ENCODE measurements at places on chromosomes 13 and 19.

DNA sequence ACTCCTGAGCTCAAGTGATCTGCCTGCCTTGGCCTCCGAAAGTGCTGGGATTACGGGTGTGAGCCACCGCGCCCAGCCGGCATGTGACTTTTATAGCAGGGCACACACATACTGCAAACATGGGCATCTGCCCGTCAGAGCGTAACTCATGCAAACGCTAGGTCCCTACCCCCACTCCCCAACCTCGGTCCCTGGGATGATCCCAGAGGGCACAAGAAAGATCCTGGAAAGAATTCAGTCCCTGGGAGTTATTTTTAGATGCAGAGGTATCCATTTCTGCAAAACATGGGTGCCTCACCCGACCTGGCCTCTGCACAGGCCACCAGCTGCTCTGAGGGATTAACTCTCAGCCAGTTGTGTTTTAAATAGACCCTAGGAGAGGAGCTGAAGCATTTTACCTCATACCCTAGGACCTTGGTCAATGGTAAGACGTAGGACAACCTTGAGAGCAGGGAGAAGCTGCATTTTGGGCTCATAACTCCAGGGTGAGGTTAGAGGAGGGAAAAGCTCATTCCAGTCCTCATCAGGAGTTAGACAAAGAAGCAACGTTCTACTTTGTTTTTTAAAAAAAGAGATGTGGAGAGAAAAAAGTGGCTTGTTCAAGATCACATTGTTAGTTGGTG lies 10.8 kb downstream of the TMEM38A start:
- no peak for DNase-seq

DNA sequence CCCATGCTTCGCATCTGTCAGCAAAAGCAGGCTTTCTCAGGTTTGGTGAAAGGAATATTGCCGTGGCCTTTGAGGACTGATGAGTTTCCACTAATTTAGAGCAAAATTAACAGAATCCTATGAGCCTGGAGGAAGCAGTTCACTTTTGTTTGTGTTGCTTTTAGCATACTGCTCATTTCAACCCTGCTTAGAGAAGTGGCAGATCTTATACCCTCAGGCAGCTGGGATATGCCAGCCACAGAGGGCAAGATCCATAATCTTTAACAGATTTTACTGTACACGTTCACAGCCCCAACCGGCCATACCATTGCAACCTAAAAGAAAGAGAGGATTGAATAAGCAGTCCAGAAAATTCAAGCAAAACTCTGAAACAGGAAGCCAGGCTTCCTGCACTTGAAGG lies 60.5 kb downstream of the COL4A2 start:
- no peak for DNase-seq

DNA sequence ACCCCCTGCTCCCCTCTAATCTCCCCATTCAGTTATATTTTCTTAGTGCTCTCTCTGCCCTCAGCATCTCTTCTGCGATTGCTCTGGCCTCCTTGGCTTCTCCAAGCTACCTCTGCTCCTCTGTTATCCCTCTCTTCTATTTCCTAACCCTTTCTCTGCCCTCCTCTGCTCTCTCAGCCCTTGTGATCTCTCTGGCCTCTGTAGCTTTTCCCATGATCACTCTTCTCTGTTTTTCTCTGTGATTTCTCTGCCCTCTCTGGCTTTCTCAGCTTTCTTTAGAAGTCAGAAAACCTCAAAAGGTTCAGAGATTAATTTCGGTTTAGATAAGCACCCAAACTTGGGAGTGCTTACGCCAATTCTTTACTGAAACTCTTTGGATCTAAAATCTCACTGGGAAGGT lies 795.0 kb downstream of the DIAPH3 start:
- DNase-seq = no peak

DNA sequence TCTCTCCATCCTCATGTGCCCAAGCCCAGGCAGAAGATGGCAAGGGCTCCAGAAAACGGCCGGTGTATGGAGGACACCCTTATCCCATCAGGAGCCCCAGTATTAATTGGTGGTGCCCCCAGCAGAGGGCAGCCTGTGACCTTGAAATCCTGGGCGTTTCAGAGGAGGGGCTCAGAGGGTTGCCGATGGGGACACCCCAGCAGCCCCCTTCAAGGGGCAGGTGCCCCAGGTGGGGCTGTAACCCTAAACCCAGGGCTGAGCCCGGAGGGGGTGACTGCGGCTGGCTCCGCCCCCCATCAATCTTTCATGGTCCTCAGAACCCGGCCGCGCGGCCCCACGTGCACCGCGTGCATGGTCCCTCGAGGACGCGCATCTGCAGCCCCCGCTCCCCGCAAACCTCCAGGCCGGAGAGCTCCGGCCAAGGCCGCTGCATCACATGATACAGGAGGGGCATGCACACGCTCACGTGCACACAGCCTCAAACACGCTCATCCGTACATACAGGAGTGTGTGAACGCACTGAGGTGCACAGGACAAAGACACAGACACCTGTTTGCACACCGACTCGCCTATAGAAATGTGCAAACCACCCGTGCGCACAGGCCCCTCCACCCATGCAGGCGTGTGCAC lies 949 bp downstream of the RAB3A start:
- no peak for DNase-seq

GRCh38 chr19:518598-519231 lies 11.4 kb downstream of the TPGS1 start:
- peak; percentile 56 for DNase-seq

GRCh38 chr19:8158411-8159074 lies 9.2 kb upstream of the FBN3 start:
- peak; percentile 15 for DNase-seq
